ENCODE measurements at places on chromosomes 4 and X.

DNA sequence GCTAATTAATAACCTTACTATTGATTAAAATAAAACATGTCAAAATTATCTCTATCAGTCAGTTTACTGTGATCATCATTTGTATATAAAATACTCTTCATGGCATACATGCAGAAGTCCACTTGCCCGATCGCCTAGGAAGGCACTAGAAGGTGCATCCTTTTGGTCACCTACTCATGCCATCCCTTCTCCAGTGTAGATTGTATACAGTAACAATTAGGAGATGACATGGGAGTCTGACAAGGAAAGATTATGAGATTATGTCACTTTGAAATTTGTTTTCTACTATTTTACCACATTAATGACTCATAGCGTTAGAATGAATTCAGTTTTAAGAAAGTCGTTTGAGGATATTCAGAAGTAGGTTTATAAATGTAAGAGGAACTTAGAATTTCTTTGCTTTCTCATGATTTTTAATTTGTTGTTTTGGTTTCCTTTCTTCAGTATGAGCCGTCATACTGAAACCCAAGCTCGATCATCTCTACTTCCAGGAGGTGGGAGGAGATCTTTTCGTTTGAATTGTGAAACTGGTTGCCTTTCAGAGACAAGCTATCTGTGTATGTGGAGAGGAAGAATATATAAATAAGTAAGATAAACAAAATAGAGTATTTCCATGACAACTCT is 51.1 kb upstream of the UNC5C start:
- DNase-seq: no peak

DNA sequence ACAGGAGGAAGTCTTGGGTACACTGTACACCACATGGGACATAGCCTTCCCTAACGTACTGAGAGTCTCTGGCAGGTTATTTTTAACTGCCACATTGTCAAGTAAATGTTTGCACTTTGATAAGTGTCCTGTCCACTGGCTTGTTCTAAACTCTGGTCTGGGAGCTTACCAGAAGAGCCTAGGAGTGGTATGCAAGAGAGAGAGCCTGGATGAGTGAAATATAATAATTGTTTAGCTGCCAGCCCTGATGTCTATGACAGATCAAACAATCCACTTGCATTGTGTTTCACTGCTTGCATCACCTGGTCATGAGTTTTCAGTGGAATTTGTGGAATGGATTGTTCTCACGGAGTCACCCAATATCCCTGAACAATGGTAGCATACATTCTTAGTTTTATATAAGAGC is 91.6 kb downstream of the SHROOM3 start:
- peak; percentile 33 for DNase-seq

DNA sequence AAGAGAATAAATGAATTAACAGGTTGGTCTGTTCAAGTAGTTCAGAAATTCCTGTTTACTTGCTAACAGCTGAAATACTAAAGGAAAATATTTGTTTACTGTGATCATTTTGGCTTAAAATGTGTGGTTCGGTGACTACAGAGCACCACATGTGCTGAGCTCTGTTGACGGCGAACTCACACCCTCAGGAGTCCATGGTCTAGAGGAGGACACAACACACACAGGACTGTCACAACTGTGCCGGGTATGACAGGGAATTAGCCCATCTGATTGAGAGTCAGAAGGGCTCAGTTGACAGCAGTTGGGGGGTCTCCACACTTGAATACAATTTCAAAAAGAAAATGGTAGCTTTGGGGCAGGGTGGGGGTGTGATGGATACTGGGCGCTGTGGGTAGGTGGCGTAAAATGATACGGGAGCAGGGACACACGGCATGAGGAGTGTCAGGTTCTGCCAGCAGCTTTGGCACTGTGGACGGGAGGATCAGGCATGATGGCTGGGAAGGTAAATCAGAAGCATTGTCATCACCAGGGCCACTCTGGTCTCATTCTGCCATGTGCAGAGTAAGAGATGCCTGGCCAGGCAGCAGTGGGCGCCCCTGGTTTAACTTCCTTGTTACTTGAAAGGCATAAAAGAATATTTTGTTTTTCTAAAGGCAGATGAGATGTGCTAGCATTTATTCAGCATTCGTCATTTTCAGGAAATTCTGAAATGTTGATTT is 33.3 kb downstream of the CLDN22 start:
- no peak for DNase-seq

- DNase-seq: peak; percentile 34
These were observed 122.1 kb downstream of the REELD1 start for GRCh38 chr4:146336410-146336807.

DNA sequence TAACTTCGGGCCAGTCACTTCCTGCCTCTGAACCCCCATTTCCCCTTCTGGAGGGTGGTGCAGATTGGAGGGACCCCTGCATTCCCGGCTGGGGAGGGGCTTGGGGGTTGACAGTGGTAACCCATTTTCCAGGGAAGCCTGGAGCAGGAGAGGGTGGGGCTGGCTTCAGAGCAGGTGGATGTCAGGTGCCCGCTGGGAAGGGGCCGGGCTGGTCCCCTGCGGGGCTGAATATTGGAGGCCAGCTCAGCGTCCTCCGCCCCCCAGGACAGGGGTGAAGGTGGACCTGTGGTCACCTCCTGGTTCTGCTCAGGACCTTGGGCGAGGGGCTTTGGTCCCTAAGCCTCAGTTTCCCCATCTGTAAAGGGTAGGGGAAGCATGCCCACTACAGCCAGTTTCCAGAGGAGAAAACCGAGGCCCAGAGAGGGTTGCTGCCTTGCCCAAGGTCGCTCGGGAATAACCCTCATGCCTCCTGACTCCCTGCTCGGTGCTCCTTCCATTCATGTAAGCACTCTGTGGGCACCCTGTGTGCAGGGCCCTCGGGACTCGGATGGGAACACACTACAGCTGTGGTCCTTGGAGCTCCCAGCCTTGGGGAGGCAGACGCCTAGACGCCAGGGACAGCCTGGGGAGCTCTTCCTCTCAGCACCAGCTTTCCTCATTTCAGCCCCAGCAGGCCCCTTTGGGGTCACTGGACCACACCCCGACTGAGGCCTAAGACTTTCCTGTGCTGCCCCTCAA is 683 bp downstream of the MAN2B2 start:
- no peak for DNase-seq

DNA sequence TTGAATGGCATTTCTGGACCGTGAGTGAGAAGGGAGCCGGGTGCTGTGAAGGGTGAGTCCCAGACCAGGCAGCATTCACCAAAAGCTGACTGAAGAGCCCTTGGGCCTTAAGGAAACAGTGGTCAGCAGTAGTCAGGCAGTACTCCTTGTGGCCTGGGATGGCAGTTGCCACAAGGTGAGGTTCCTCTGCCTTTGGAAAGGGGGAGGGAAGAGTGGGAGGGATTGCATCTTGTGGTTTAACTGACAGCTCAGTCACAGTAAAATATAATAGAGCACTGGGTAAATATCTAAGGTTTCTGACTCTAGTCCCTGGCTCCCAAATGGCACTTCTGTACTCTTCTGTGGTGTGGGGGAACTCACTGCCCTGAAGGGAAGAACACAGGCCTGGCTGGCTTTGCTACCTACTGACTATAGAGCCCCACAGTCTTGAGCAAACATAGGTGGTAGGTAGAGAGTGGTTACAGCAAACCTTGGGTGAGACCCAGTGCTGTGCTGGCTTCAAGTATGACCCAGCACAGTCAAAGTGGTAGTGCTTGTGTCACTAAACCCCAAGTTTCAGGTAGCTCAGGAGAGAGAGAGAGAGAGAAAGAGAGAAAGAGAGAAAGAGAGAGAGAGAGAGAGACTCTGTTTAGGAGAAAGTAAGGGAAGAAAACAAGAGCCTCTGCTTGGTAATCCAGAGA is 154.2 kb downstream of the TEX11 start:
- DNase-seq: no peak

Data from epithelial cell of esophagus (primary cell).